Activated CD4-positive, alpha-beta T cell treated with anti-CD3 and anti-CD28 coated beads, Interleukin-2, amount 50 U/mL, for 4 hours (primary cell): ENCODE measurements at places on chromosomes 5 and 9.

- DNase-seq: no peak
These were observed 655.3 kb downstream of the LRRC70 start for GRCh38 chr5:63233911-63234310.

GRCh38 chr5:50691399-50692016 lies 25.1 kb downstream of the PARP8 start:
- no peak for DNase-seq

- DNase-seq: no peak
These were observed 306.3 kb downstream of the ENC1 start for GRCh38 chr5:74334062-74334761.

- no peak for DNase-seq
These were observed 208.4 kb upstream of the PPP1R2B start for GRCh38 chr5:156641686-156642085.

DNA sequence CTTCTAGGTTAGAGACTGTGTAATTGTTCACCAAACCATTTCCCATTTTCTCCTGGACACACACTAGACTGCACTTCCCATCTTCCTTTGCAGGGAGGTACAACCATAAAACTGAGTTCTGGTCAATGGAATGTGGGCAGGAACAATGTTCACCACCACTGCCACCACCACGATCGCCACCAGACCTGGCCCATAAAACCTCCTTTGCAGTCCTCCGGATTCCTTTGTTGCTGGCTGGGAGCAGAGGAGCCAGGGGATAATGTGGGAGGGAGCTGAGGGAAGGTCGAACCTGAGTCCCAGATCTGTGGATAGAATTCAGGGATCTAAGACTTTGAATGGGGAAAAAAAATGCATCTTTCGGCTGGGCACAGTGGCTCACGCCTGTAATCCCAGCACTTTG lies 29.4 kb upstream of the EGFLAM start:
- DNase-seq: no peak

DNA sequence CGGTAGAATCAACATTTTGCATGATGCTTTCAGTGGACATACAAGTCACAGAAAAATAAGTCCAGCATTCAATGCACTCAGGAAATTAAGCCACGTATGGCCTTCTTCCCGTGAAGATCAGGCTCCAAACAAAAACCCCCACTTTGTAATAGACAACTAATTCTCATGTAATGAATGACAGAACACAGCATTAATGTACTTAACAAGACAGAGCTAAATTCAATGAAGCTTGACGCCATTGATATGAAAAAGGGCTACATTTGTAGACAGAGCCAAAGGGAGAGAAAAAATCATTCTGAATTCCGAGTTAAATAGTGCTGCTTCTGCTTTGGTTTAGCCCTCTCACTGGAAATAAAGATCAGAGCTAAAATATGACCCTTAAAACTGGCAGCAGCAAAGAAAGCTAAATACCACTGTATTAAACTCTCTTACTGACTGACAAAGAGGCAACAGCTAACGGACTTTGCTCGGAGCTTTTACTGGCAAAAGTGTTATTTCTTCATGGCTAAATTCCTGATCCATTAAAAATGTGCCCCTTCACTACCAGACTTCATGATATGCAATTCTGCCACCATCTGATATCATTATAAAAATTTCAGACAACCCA lies 250.5 kb downstream of the BNC2 start:
- DNase-seq: no peak

GRCh38 chr9:18260521-18260920 lies 213.4 kb upstream of the ADAMTSL1 start:
- DNase-seq: no peak

- DNase-seq: no peak
These were observed 158.6 kb downstream of the DNAH5 start for GRCh38 chr5:13785781-13786415.

DNA sequence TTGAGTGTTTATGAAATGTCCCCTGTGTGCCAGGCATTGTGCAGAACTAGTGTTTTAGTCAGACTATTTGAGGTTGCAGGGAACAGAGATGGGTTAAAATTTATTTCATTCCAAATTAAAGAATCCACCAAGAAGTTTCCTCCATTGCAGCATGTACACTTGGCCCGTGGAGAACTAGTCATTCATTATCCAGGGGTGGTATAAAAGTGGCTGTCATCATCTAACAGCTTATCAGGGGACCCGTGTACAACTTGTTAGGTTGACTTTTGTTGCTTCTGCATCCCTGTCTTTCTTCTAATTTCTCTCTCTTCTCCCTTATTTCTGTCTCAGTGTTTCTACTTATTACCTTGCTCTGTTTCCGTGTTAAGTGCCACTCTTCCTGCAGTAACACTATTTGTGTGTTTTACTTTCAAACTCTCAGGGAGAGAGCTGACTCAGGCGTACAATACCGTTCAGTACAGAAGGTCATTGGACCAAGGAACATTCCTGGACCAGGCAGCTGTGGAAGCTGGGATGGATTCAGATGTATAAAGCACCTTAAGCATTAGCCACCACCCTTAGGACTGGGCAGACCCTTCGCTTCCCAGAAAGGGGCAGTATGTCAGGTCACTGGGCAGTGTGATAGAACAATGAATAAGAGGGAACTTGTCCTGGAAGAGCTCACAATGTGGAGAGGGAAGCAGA lies 36.1 kb downstream of the MAP3K1 start:
- DNase-seq: no peak

- DNase-seq: no peak
These were observed 2.1 kb downstream of the ZNF608 start for GRCh38 chr5:124744170-124744971.
